RPMI8226 (cell line): ENCODE measurements at places on chromosomes 3 and 15.

DNA sequence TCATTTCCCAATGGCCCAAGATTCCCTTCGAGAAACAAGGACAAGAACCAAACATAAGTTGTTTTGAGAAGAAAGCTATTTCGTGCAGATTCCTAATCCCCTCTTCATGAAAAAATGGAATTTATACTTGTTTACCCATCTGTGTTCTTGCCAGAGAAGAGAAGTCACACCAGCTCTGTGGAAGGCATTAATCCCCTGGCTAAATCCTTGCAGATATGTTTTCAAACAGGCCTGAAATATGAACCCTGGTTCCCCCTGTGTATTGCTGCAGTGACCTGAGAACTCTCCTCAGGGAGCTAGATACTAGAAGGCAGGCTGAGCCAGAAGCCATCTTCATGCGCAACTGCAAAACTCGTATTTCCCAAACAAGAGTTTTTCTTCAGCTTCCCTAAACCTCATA, 337.7 kb downstream of the NEK10 start:
- no peak for DNase-seq

GRCh38 chr15:48120745-48121144, at the start of gene SLC24A5:
SLC24A5 (plus strand) TSS chr15:48120990; CDS start chr15:48121045, 55 bp downstream.
- no peak for DNase-seq

DNA sequence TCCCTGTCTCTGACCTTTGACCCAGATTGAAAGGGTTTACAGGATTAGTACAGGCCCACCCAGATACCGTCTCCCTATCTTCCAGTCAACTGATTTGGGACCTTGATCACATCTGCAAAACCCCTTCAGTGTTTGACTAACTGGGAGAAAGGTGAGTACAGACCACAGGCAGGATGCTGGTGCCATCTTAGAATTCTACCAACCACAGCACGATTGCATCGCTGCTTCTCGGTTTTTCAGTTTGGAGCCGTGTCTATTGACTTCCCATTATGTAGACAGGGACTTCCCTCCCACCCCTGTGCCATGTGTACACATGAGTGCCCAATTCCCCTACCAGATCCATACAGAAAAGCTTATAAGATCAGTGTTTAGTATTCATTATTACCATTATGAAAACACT, 6.6 kb upstream of the KLF13 start:
- no peak for DNase-seq

GRCh38 chr3:198088421-198088955, 128.5 kb downstream of the LMLN start:
- DNase-seq = no peak

DNA sequence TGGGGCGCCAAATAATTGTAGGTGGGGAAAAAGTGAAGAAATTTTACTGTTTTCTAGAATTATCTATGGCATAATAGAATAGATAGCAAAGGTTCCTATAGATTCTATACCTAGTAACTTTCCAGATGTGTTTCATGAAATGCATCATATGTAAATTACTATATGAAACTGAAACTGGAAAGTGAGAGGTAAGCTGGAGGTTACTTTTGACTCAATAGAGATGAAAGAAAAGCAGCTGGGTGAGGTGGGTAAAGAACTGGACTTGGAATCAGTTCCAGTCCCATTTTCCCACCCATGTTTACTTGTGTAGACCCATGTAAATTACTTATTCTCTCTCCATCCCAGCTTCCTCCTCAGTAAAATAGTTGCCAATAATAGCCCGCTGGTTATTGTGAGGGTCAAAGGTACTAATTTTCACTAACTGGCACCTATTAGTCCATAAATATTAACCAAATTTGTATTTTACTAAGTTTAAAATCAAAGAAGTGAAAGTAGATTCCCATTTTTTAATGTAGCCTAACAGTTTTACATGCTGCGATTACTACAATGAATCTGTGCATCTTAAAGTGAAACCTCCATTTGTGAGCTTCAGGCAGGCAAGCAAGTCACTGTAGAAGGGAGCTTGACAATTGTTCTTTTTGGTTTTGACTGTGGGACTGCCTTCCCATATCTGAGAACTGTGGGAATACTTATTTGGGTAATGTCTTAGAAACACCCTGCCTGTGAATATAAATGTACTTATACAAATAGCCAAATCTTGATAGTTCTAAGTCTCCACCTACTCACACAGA, 312.1 kb downstream of the SLC9A9 start:
- DNase-seq = peak; percentile 63

DNA sequence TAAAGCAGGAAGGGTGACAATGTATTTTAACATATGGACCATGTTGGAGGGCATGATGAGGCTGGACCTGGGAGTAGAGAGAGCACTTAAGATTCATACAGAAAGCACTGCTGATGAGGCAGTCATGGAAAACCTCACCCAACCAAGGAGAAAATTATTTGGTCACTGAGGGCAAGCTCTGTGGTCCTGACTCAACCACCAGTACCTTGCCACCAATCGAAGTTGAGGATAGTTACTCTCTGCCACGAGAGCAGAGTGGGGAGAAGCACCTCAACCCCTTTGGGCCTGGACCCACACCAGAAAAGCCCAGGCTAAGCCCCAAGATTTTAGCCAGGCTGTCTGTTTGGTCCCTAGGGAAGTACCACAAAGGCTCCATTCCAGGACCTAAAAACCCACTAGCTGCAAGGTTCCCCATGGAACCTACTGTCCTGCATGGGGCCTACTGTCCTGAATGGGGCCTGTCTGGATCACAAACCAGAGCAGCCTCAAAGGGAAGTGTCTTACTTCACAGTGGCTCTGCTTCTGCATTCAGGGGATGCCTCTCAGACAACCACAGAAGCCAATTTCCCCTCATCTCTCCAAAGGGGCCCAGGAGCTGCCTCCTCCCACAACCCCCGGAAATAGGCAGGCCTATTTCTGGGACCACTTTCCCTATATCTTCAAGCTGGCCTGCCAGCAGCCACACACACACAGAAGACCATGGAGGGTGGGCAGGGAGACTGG, 4.2 kb downstream of the CCDC71 start:
- DNase-seq = no peak
